Lower lobe of right lung (tissue), 2 donors: ENCODE measurements at places on chromosomes 2 and 18. TPM values are rescaled to one million over a fixed set of nuclear protein-coding genes. Genes with fewer than 3 reads are reported as not detected.
A peak's percentile ranks its signal among the peaks of the same experiment; 100 is the strongest.

DNA sequence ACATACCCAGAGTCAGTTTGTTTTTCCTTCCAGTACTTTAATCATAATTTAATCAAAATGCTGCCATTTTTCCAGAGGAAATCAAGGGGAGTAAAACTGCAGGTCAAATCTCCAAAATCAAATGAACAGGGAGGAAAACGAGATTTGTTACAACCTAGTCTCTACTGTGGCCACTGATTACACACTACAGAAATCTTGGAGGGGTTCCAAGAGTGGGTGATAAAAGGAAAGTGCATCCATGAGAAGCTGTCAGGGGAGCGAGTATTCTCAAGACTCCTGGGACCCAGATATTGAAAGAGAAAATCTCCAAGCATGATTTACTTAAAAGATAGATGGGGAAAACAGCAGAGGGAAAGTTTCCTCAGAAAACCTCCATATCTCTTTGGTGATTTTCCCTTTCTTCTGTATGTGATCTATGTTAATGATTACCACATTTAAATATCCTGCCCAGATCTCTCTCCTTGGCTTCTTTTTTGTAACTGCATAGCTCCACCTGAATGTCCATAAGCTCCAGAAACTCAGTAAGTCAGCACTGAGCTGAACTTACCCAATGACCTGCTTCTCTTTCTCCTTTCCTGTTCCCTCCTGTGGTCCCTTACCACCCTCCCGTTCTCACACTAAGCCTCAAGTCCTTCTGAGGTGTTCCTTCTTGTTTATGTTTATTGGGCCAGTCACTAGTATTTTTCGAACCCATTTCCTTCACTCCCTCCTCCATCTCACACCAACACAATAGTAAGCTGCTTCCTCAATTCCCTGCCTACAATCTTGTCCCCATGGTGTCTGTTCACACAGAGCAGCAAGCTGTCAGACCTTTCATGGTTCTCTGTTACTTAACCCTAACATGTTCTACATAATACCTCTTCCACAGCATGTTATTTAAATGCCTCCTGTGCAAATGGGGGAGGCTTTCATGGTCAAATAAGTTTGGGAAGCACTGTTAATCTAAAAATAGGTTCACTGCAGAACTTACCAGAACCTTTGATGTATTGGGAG is 73.9 kb upstream of the TWSG1 start:
- no peaks in the 10 kb centered on the region for H3K4me1 ChIP-seq
- no peaks in the 10 kb centered on the region for H3K27me3 ChIP-seq
- no peak overlapping the region for H3K27ac ChIP-seq
- DNase-seq = no peak
- no peak overlapping the region for H3K4me3 ChIP-seq

GRCh38 chr2:152525277-152525838 is 190.4 kb downstream of the FMNL2 start:
- no peak overlapping the region for H3K4me3 ChIP-seq
- DNase-seq = no peak
- H3K27me3 ChIP-seq = no peaks in the 10 kb centered on the region
- no peak overlapping the region for H3K27ac ChIP-seq
- no peaks in the 10 kb centered on the region for H3K36me3 ChIP-seq
- peaks cover 7% of the 10 kb centered on the region for H3K4me1 ChIP-seq

GRCh38 chr2:38148501-38148900 is 72.5 kb upstream of the CYP1B1 start:
- no peak for DNase-seq
- peaks cover 40% of the 10 kb centered on the region for H3K4me1 ChIP-seq
- peak overlapping the region; percentile 78 for H3K27ac ChIP-seq
- H3K27me3 ChIP-seq = no peaks in the 10 kb centered on the region
- no peaks in the 10 kb centered on the region for H3K36me3 ChIP-seq

DNA sequence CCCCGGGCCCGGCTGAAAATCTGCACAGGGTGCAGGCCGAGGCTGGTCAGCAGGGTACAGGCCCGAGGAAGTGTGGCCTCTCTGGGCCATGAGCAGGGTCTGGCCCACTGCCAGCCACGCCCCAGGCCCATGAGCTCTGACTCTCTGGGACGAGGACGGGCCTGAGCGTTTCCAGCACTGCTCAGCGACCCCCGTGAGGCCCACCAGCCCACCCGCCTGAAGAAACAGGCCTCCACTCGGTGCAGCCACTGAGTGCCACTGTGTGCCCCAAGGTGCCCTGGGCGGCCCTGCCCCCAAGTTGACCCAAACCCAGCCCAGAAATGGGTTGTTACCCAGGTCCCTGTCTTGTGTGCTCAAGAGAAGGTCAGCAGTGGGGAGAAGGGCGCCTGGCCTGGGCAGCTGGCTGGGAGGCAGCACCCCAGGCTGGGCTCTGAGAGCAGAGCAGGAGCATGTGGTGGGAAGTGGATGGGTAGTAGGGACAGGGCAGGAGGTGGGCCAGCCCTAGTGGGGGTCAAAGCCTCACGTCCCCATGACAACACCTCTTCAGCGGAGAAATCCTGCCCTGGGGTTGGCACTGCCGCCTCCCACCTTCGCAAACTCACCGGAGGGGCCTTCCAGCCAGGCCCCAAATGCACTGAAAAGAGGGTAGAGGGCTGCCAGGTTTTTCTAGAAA is 2.1 kb upstream of the SNED1 start:
- H3K36me3 ChIP-seq = peaks cover 4% of the 10 kb centered on the region
- peaks cover 4% of the 10 kb centered on the region for H3K27me3 ChIP-seq
- peak overlapping the region; percentile 88 for H3K27ac ChIP-seq
- H3K4me3 ChIP-seq = no peak overlapping the region

DNA sequence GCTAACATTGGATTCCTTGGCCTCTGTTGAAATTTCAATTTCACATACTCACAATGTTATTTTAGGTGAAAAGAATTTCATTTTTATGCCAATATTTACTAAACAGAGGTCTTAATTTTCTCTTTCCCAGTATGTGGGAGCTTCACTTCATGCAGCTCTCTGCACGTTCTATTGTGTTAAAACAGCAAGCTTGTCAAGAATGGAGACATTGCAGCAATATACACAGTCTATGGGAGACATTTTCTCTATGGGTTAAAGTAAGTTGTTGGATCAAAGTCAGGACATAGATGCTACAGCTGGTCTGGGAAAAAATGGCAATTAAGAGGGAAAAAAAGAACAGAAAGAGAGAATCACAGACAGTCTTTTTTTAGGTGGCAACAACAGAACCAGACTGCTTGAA is 70.4 kb upstream of the ARHGAP15 start:
- H3K4me3 ChIP-seq = no peak overlapping the region
- H3K27me3 ChIP-seq = no peaks in the 10 kb centered on the region
- no peak for DNase-seq
- no peak overlapping the region for H3K27ac ChIP-seq
- no peaks in the 10 kb centered on the region for H3K4me1 ChIP-seq

DNA sequence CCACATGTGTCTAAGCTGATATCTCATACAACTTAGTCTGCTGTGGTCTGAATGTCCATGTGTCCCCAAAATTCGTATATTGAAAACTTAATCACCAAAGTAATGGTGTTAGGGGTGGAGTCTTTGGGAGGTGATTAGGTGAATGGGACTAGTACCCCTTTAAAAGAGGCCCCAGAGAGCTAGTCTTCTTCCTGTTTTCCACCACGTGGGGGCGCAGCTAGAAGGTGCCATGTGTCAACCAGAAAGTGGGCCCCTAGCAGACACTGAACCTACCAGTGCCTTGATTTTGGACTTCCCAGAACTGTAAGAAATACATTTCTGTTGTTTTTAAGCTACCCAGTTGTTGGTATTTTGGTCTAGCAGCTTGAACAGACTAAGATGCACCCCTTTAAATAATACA is 86.6 kb downstream of the ASB1 start:
- no peak overlapping the region for H3K4me3 ChIP-seq
- no peaks in the 10 kb centered on the region for H3K36me3 ChIP-seq
- no peaks in the 10 kb centered on the region for H3K27me3 ChIP-seq
- peak; percentile 66 for DNase-seq

DNA sequence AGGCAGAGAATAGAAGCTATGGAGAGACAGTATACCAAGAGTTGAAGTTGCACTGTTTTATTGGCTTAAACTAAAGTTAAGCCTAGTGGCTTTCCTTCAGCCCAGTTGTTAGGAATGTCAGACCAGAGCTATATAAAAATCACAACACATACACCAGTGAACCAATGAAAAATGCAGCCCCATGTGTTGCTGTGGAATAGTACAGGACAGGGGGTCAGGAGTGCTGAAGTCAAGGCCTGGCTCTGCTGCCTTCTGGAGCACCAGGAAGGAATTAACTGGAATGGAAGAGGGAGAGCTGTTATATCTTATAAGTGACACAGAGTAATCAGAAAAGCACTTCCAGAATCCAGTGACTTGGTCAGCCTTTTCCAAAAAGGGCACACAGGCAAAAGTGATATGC is 58.9 kb downstream of the OSR1 start:
- no peak for DNase-seq
- peaks cover 16% of the 10 kb centered on the region for H3K4me1 ChIP-seq
- H3K36me3 ChIP-seq = no peaks in the 10 kb centered on the region
- no peaks in the 10 kb centered on the region for H3K27me3 ChIP-seq
- H3K27ac ChIP-seq = peak overlapping the region; percentile 3

- no peaks in the 10 kb centered on the region for H3K4me1 ChIP-seq
- H3K36me3 ChIP-seq = no peaks in the 10 kb centered on the region
Observed at GRCh38 chr2:121547646-121548045, 17.0 kb downstream of the RNU4ATAC start.

DNA sequence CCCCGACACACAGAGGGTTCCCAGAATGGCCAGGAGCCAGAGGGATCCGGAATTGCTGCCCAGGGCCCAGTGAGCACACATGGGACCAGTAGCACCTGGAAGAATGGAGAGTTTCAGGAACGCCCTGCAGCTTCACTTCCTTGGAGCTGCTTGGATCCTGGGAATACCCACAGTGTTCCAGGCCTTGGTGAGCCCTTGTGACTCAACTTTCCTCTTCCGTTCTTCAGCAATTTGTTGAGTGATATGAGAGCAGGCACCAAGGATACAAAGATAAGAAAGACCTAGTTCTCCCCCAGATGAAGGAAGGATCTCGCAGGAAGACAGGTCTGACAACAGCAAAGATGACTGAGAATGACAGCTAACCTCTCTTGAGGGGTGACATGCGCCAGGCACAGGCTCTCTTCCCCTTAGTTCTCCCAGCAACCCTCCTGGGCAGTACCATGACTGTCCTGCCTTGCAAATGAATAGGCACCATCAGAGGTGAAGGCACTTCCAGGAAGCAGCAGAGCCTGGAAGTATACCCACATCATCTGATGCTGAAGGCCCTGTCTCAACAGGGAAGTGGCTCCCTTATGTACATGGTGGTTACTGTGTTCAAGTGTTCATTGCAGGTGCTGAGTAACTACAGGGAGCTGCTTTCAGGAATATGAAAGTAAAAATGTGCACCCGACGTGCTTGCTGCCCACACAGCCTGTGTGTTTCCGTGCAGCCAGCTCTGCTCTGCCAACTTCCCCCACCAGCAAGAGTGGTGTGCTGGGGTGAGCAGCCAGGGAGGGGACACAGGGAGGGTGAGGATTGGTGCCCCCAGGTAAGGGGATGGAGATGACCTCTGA is 116.2 kb downstream of the STPG4 start:
- H3K4me3 ChIP-seq = no peak overlapping the region
- DNase-seq = no peak
- H3K36me3 ChIP-seq = peaks cover 36% of the 10 kb centered on the region
- H3K27ac ChIP-seq = peak overlapping the region; percentile 43
- H3K27me3 ChIP-seq = no peaks in the 10 kb centered on the region

- H3K4me1 ChIP-seq = no peaks in the 10 kb centered on the region
- no peaks in the 10 kb centered on the region for H3K36me3 ChIP-seq
- H3K27ac ChIP-seq = no peak overlapping the region
- no peaks in the 10 kb centered on the region for H3K27me3 ChIP-seq
- DNase-seq = no peak
Observed at GRCh38 chr2:221492636-221493035, 79.5 kb downstream of the EPHA4 start.

DNA sequence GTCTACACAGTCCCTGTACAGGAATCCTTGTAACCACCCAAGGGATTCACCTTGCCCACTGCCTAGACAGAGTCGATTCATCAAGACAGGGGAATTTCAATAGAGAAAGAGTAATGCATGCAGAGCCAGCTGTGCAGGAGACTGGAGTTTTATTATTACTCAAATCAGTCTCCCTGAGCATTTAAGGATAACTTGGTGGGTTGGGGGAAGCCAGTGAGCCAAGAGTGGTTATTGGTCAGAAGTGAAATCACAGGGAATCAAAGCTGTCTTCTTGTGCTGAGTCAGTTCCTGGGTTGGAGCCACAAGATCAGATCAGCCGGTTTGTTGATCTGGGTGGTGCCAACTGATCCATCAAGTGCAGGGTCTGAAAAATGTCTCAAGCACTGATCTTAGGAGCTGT is 17.8 kb upstream of the FAM98A start:
- H3K27me3 ChIP-seq = no peaks in the 10 kb centered on the region
- H3K36me3 ChIP-seq = no peaks in the 10 kb centered on the region
- H3K4me3 ChIP-seq = no peak overlapping the region
- no peaks in the 10 kb centered on the region for H3K4me1 ChIP-seq
- DNase-seq = no peak

DNA sequence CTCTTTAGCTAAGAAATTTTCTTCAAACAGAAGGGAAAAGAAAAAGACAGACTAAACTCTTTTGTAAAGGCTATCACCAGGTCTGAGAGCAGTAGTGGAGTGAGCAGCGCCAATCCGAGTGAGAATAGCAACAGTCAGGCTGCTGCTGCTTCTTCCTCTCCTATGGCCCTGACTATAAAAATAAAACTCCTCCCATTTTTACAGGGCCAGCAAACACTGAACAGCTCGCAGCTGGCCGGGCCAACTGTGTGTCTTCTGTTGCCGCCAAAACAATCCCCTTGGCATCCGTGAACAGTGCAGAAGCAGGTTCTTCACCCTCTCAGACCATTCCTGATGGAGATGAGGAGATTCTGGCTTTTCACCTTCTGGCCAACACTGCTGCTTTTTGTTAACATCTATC is 124.5 kb downstream of the CNTNAP5 start:
- H3K36me3 ChIP-seq = no peaks in the 10 kb centered on the region
- H3K27ac ChIP-seq = no peak overlapping the region
- H3K27me3 ChIP-seq = no peaks in the 10 kb centered on the region
- DNase-seq = no peak
- no peaks in the 10 kb centered on the region for H3K4me1 ChIP-seq

Gene HTR2B
- 0.65 TPM for total RNA-seq

Gene CENPA
- 1.7 TPM for total RNA-seq

Gene FLACC1
- 6.8 TPM for total RNA-seq

Gene ACVR1C
- 1.7 TPM for total RNA-seq

Gene OR6B2
- not detected for total RNA-seq

Gene NEB
- 0.83 TPM for total RNA-seq

Gene ERMN
- 0.21 TPM for total RNA-seq

Gene EFEMP1
- total RNA-seq = 219 TPM

Gene CCDC85A
- total RNA-seq = 17.0 TPM

Gene SLC8A1
- 58.5 TPM for total RNA-seq

Gene RAPGEF4
- 14.6 TPM for total RNA-seq
